MCF 10A (cell line): ENCODE measurements at places on chromosomes 1 and 21. TPM values are rescaled to one million over a fixed set of nuclear protein-coding genes. Genes with fewer than 3 reads are reported as not detected.

CRYAA gene
- total RNA-seq: not detected in 2 replicates

TAF5L gene
- 31.8 and 37.6 TPM in 2 replicates for total RNA-seq

SERINC2 gene
- total RNA-seq: 117 and 140 TPM in 2 replicates

TRAF3IP3 gene
- total RNA-seq: not detected in 2 replicates

IKBKE gene
- 7.1 and 12.1 TPM in 2 replicates for total RNA-seq

GOLT1A gene
- 11.5 and 12.7 TPM in 2 replicates for total RNA-seq

BGLAP gene
- 1.9 and 2.6 TPM in 2 replicates for total RNA-seq

SYPL2 gene
- not detected in 2 replicates for total RNA-seq

SLFNL1 gene
- 0.28 and 0.29 TPM in 2 replicates for total RNA-seq

- no peak for DNase-seq
These were observed 48.7 kb upstream of the PRELP start for GRCh38 chr1:203426870-203427269.

- DNase-seq: peak; percentile 29
These were observed 17.4 kb upstream of the IFNAR2 start for GRCh38 chr21:33212159-33212851.

GRCh38 chr21:41651406-41651805 lies 115.4 kb downstream of the RIPK4 start:
- no peak for DNase-seq

DNA sequence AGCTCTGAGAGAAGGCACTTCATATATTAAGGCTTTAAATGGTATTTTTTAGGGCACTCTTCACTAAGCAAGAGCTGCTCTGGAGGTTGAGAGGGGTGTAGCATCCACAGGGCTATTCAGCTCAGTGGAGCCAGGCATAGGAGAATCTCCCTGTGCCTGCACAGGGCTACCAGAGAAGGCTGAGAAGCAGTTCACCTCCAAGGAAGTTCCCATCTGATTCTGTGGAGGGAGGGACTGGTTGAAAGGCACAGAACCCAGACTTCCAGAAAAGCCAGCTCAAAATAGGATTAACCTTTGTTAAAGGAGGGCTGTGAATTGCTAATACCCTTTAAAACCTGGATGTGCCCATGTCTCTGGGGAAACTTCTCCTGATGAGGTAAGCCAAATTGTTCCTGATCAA lies 304.5 kb downstream of the TTLL7 start:
- DNase-seq: no peak

DNA sequence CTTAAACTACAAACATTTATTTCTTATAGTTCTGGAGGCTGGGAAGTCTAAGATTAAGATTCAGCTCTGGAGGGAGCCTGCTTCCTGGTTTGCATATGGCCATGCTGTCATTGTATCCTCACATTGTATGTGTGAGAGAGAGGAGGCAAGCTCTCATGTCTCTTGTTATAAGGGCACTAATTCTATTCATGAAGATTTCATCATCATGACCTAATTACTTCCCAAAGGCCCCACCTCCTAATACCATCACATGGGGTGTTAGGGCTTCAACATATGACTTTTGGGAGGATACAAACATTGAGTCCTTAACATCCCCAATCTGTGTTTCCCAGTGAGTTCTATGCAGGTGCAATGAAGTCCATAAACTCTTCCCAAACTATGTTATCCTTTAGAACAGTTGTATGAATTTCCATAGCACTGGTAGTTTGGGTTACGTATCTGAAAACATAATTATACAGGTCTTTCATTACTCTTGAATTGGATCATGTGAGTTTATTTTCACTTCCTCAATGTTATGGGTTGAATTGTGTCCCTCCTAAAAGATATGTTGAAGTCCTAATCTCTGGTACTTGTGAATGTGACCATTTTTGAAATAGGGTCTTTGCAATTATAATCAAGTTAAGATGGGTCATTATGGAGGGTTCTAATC lies 124.2 kb downstream of the RUNX1 start:
- no peak for DNase-seq

DNA sequence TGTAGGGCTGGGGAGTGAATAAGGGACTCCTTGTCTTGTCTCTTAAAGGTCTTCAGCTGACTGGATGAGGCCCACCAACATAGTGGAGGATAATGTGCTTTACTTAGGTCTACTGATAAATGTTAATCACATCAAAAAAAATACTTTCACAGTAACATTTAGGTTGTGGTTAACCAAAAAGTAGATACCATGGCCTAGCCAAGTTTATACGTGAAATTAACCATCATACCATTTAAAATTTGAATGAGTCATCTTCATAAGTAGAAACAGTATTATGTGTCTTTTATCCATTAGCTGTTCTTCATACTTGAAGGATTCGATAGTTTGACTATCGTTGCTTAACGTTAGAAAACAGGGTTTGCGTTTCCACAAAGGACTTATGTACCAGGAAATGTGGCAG lies 80.9 kb downstream of the MTR start:
- no peak for DNase-seq

DNA sequence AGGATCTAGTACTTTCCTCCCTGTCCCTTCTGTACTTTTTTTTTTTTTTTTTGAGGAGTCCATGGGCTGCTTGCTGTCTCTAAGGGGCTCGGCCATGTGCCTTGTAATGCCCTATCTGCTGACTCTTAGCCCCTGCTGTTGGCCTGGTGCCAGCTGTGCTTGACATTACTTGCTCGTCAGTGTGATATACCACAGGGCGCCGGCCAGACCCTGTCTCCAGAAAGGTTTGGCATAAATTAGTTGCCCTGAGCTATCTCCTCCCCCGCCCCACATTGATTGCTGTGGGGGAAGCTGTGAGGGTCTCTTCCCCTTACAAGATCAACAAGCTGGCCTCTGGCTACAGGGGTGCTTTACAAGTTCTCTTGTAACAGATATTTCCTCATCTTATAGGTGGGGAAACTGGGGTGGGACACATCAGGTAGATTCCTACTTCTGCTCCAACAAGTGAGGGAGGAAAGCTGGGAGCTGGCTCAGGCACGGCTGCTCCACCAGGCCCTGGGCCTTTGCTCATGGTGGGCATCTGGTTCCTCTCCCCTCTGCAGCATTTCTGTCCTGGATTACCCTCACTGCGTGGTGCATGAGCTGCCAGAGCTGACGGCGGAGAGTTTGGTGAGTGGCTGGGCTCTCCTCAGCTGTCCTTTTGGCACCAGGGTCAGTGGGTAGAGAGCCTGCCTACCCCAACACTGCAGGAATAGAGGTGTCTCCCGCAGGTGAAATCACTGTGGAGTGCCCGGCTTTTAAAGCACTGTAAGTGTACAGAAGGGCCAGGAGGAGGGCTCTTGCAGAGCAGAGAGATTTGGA lies 15.6 kb downstream of the STRIP1 start:
- no peak for DNase-seq

DNA sequence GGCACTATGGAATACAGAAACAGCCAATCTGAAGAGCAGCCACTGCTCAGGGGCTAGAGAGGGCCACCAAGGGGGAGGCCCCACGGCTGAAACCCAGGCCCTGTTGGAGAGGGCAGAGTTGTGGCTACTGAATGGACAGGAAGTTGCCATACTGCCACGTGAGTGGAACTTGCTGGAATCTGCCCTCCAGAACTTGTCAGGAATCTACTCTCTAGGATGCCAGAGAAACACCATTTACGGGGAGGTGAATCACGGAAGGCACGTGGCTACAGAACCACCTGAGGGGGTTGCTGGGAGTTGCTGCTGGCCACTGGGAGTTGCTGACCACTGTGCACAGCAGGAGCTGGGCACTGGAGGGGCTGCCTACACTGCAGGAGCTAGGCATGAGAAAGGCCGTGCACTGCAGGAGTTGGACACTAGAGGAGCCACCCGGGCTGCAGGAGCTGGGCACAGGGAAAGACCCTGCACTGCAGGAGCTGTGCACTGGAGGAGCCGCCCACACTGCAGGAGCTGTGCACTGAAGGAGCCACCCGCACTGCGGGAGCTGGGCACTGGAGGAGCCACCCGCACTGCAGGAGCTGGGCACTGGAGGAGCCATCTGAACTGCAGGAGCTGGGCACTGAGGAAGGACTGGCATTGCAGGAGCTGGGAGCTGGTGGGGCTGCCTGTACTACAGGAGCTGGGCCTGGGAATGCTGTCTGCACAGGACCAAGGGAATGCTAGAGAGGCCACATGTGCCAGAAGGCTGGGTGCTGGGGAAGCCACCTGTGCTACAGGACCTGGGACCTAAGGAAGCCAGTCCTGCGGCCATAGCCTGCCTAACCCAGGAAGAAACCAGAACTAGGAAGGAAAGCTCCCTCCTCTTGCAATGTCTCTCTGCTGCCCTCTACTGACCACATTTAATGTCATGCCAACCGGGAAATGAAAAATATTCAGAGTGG lies 343.4 kb downstream of the MATN1 start:
- DNase-seq: peak; percentile 78

GRCh38 chr1:97926017-97926708 lies 5.3 kb upstream of the DPYD start:
- DNase-seq: no peak

- no peak for DNase-seq
These were observed 27.8 kb downstream of the UCK2 start for GRCh38 chr1:165855010-165855838.

GRCh38 chr1:58739856-58740466 lies 40.1 kb upstream of the MYSM1 start:
- peak; percentile 69 for DNase-seq
